Psoas muscle (tissue), 8 donors: ENCODE measurements at places on chromosomes 11 and 22. TPM values are rescaled to one million over a fixed set of nuclear protein-coding genes. Genes with fewer than 3 reads are reported as not detected.

- no peak for DNase-seq
These were observed 960.1 kb upstream of the FAT3 start for GRCh38 chr11:91264481-91264880.

DNA sequence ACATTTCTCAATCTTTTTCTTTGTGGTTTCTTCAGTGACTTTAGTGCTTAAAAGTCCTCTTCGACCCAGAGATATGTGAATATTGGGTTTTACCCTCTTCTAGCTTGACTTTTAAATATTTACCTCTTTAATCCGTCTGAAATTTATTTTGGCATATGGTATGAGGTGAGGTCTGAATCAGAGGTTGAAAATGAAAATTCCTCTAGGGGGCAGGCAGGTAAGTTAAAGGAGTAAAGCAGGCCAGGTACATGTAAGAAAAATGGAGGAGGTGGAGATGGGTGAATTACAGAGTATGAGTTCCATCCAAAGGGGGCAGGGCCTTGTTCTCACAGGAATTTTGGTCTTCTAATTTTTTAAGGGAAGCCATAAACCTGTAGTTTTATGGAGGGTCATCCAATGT lies 263.8 kb upstream of the NARS2 start:
- no peak for DNase-seq

DNA sequence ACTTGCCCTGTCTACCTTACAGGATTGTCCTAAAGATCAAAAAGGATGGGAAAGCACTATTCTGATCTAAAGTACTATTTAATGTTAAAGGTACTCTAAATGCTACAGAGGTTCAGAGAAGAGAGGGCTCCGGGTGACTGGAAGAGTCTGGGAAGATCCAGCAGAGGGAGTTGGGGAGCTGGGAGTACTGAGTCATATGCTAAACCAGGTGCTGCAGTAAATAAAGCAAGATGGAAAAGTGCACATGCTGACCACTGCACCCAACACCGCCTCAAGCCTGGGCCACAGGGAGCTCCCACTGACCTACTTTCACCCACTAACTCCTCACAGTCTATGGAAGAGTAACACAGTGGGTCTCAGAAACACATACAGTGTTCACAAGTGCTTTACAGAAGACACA lies 49.3 kb downstream of the WT1 start:
- DNase-seq, result no peak

- DNase-seq, result no peak
These were observed 19.7 kb upstream of the TSPAN18 start for GRCh38 chr11:44707094-44707493.

- no peak for DNase-seq
These were observed 63.7 kb downstream of the PACSIN2 start for GRCh38 chr22:42951093-42951710.

- DNase-seq, result no peak
These were observed 636 bp upstream of the PHOX2A start for GRCh38 chr11:72244361-72245262.

- DNase-seq, result no peak
These were observed at the start of gene MOV10L1 for GRCh38 chr22:50089682-50090411. MOV10L1 (plus strand) TSS chr22:50090006; CDS start chr22:50090089, 83 bp downstream.

DNA sequence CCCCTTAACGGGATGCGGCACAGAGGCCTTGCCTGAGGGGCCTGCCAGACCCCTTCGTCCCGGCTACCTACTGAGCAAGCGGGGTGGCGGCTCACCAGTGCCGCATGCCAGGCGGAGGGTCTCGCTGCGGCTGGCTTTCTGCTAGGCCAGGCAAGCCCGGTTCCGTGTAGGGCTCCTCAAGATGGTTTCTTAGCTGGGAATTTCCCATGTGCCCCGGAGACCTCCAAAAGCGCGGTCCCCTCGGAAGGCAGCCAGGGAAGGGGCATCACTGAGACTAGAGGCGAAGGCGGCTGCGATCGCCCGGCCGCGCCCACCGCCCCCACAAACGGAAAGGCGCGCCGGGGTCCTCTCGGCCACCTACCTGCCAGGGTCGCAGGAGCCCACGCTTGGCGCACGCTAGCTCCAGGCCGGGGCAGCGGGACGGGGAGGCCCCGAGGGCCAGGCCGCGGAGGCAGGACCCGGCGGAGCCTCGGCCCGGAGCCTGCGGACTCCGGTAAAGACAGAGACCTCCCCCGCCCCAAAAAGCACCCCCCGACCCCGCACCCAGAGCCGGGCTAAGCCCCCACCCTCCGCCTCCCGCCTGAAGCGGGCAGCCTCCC lies 23.8 kb downstream of the MICAL3 start:
- DNase-seq, result peak; percentile 25

DNA sequence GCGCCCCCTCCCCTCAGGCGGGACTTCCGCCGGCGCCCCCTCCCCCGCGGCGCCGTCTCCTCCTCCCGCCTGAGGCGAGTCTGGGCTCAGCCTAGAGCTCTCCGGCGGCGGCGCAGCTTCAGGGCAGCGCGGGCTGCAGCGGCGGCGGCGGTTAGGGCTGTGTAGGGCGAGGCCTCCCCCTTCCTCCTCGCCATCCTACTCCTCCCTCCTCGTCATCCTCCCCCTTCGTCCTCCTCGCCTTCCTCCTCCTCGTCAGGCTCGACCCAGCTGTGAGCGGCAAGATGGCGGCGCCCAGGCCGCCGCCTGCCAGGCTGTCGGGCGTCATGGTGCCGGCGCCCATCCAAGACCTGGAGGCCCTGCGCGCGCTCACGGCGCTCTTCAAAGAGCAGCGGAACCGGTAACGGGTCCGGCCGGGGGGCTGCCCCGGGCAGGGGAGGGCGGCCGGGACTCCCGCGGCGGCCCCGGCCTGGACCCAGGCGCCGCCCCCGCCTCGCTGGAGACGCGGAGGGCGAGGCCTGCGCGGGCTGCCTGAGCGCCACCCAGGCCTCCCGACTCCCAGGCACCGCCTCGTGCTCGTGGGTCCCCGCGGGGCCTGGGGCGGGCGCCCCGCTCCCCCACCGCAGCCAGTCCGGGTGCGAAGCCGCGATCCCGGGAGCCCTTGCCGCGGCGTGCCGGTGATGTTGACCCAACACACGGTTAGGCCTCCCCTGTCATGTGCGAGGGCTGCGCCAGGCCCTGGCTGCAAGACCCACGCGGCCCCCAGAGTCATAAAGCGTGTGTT lies at the start of gene ATXN10:
ATXN10 (plus strand) TSS at position 52 of the 781 bp plus-strand sequence; CDS start at position 282, 230 bp downstream.
- peak; percentile 80 for DNase-seq

GRCh38 chr11:128664317-128664716 lies 29.6 kb upstream of the FLI1 start:
- no peak for DNase-seq

DNA sequence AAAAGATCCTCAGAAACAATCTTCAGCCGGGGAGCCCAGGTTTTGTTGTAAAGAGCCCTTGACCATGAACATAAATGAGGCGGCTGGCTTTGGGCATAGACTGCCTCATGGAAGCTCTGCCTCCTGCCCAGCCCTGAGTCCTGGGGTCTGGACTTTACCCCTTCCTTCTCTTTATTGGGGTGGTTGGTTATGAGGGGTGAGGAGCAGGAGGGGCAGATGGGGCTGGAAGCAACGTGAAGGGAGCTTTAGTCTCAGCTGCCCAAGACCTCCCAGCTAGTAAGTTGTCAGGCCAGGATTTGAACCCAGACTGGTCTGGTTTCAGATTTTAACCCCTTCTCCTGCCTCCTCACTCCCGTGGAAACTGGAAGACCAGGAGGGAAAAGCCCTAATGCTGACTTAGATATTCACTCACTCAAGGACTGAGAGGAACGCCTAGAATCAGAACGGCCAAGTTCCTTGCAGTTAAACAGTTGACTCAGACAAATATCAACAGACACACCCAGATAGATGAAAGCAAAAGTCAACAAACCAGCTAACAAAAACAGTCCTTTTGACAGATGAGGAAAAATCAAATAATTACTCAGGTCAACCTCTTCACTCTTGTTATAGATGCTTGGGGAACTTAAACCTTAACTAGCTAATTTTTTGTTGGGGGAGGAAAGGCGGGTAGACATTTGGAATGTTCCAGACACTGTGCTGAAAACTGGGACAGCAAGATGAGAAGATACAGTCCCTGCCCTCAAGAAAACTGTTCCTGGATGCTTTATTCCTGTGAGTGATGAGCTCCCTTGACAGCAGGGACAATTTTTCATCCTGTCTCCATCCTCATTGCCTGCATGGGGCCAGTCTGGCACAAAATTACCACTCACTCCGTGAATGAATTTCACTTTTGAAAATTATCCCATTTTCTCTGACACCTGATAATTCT lies 20.8 kb upstream of the ARRB1 start:
- no peak for DNase-seq

- DNase-seq, result peak; percentile 58
These were observed 29.0 kb downstream of the TTLL1 start for GRCh38 chr22:43060183-43060582.

DNA sequence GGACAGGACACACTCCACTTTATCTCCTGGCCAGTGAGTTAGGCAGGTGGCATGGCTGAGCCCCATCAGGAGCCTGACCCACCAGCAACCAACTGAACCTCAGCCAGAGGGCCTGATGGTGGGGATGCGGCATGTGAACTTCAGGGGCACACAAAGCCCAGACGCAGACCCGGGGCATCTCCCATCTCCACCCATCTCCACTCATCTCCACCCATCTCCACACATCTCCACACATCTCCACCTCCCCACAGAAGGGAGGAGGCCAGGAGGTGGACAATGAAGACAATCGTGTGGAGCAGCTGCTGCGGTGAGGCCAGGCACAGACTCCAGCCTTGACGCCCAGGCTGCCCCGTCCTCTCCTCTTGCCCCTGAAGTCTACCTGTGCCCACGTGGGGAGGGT lies 340.8 kb downstream of the CTTN start:
- no peak for DNase-seq

DNA sequence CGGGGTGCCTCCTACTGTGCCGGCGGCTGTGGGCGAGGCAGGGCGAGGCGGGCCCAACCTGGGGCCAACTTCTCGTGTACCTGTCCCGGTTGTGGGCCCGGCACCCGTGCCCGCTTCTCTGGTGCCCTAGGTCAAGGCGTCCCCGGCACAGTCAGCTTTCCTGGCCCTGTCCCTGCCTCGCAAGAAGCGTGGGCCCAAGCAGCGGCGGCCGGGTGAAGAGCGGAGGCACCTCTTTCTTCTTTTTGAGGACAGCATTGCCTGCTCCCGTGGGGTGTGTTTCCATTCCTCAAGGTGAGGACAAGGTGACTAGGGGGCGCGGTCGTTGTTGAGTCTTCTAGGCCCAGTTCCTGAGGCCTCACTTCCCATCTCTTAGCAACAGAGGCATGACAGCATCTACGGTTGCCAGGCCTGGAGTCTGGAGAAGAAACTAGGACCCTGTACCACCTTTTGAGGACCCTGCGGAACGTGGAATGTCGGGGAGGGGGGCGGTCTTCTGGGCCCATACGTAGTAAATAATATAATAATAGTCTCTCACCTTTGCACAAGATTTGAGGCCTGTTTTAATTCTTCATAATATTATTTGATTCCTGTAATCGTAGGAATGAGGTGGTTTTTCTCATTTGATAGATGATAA lies 418 bp downstream of the ACO2 start:
- peak; percentile 75 for DNase-seq

Gene PRCP
- 23.5 TPM for total RNA-seq

Gene SMCO4
- 8.0 TPM for total RNA-seq
